ENCODE measurements at places on chromosomes 2 and 18. TPM values are rescaled to one million over a fixed set of nuclear protein-coding genes. Genes with fewer than 3 reads are reported as not detected.

EPC2 gene
- 65.3 TPM for total RNA-seq

CERS6 gene
- 18.8 TPM for total RNA-seq

STAT4 gene
- 11.5 TPM for total RNA-seq

RGPD3 gene
- total RNA-seq = 0.71 TPM

SLC16A14 gene
- total RNA-seq = 8.2 TPM

FRZB gene
- total RNA-seq = 2.0 TPM

SERPINB2 gene
- total RNA-seq = 1.3 TPM

DNA sequence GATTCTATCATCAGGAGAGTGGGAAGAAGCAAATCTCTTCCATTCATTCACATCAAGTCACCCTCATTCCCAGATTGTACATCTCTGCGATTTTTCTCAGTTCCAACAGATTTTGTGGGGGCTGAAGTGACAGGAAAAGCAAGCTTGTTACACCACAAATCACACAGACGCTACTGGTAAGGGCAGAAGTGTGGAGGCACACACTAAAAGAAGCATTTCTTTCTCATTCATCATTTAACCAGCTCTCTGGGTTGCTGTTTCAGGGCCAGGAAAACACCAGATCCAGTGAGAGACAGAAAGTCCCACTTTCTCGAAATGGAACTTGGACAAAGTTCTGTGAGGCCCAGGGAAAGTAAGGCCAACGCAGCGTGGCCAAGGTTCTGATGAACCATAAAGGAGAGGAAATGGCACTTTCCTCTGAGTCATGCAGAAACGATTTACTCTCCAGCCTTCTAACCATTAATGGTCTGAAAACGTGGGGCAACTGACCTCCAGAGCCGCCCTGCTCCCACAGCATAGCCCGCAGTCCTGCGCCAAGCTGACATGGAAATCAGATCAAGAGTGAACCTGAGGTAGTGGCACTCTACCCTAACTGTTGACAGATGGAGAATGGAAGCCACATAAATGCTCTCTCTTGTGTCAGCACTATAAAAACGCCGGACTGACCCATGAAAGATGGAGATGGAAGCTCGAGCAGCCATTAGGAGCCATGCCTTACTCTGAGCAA lies 191.0 kb downstream of the C1D start:
- H3K4me1 ChIP-seq = no peaks in the 10 kb centered on the region
- H3K36me3 ChIP-seq = no peaks in the 10 kb centered on the region
- H3K27ac ChIP-seq = no peak overlapping the region
- DNase-seq = no peak
- no peaks in the 10 kb centered on the region for H3K27me3 ChIP-seq
- no peak overlapping the region for H3K4me3 ChIP-seq

DNA sequence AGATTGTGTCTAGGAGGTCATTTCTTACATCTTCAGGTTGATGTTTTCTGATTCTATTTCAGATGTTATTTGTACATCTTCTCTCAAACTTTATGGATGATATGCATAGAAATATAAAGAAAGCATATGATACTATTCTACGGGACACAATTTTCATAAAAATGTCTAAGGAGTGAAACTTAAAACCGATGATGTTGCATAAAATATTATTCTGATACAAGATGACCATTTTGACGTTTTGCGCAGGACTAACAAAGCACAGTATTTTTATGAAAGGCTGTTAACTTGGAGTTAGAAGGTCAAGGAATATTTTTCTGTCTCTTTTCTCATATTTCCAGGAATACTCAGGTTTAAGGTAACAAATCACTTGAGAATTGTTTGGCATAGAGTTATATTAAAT lies 8.7 kb downstream of the NETO1 start:
- no peak for DNase-seq
- H3K27me3 ChIP-seq = no peaks in the 10 kb centered on the region
- no peaks in the 10 kb centered on the region for H3K36me3 ChIP-seq

GRCh38 chr2:902584-902983 lies 48.1 kb upstream of the SNTG2 start:
- H3K36me3 ChIP-seq = no peaks in the 10 kb centered on the region
- H3K27ac ChIP-seq = no peak overlapping the region
- no peaks in the 10 kb centered on the region for H3K4me1 ChIP-seq
- no peak for DNase-seq

DNA sequence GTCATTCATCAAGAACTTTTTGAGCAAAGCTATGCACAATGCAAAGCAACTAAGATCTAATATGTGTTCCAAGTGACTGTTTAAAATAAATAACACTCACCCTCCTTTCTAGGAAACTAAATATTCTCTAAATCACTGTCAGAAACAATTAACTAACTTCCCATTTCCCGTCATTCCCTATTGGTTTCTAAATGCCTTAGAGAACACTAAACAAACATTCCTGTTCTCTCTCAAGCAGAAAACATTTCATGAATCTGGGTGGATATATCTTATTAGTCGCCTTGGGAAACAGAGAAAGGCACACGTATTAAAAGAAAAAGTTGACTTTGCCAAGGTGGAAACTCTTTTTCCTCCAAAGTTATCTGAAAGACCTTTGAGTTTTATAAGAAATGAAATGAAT lies 735.2 kb downstream of the MBD2 start:
- DNase-seq = peak; percentile 4
- no peaks in the 10 kb centered on the region for H3K4me1 ChIP-seq
- no peak overlapping the region for H3K4me3 ChIP-seq
- no peaks in the 10 kb centered on the region for H3K27me3 ChIP-seq

GRCh38 chr18:35438480-35439234 lies 59.1 kb downstream of the INO80C start:
- no peaks in the 10 kb centered on the region for H3K36me3 ChIP-seq
- H3K27me3 ChIP-seq = no peaks in the 10 kb centered on the region
- H3K4me3 ChIP-seq = no peak overlapping the region
- DNase-seq = no peak
- no peak overlapping the region for H3K27ac ChIP-seq

GRCh38 chr2:185475914-185476313 lies 262.7 kb upstream of the FSIP2 start:
- H3K4me1 ChIP-seq = no peaks in the 10 kb centered on the region
- H3K36me3 ChIP-seq = no peaks in the 10 kb centered on the region
- H3K27ac ChIP-seq = no peak overlapping the region
- H3K27me3 ChIP-seq = no peaks in the 10 kb centered on the region

- H3K4me3 ChIP-seq = no peak overlapping the region
- H3K4me1 ChIP-seq = no peaks in the 10 kb centered on the region
- H3K36me3 ChIP-seq = no peaks in the 10 kb centered on the region
- no peak for DNase-seq
- no peak overlapping the region for H3K27ac ChIP-seq
Measured at GRCh38 chr18:32209685-32210445, 20.0 kb downstream of the MEP1B start.

DNA sequence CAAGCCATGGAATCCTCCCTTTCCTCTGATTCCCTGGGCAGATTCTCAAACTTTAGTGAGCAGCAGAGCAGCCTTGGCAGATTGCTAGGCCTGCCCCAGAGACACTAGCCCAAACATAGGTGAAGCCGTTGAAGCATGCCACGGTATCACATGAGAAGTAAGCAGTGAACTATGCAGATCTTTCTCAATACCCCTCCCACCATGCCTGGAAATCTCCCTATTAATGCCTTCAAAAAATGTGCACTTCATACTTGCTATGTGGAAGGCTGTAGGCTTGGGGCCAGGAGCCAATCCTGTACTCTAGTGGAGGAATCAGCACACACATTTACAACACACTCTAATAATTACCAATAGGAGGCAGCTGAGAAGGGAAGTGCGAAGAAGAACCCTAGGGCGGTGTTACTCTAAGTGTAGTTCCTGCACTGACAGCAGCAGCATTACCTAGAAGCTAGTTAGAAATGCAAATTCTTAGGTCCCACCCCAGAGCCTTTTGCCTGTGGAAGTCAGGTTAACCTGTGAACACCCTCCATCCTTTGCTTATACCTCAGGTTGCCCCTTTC lies 305.1 kb upstream of the SPRED2 start:
- DNase-seq = no peak
- H3K4me1 ChIP-seq = no peaks in the 10 kb centered on the region
- H3K27ac ChIP-seq = no peak overlapping the region
- no peaks in the 10 kb centered on the region for H3K36me3 ChIP-seq
- H3K27me3 ChIP-seq = no peaks in the 10 kb centered on the region

DNA sequence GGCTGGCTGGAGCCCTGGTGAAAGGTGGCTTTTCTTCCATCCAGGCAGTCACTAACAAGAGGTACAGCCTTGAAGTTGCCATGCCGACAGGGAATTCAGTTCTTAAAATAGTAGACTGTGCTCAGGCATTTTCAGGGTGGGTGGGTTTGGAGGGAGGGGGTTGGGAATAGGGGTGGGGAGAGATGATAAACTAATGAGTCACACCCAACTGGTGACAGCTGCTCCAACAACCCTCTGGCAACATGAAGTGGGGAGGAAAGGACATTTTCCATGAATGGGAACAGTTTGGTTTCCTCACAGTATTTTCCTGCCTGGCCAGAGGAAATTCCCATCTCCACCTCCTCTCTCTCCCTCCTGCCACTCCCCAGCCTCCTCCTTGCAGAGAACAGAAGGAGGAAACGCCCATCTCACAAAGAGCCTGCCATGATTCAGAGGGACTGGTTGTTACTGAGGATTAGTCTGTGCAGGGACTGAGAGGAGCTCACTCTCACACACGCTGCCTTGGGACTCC lies 113.0 kb upstream of the SLC1A4 start:
- H3K36me3 ChIP-seq = no peaks in the 10 kb centered on the region
- H3K4me1 ChIP-seq = no peaks in the 10 kb centered on the region
- no peak overlapping the region for H3K4me3 ChIP-seq
- H3K27me3 ChIP-seq = no peaks in the 10 kb centered on the region

DNA sequence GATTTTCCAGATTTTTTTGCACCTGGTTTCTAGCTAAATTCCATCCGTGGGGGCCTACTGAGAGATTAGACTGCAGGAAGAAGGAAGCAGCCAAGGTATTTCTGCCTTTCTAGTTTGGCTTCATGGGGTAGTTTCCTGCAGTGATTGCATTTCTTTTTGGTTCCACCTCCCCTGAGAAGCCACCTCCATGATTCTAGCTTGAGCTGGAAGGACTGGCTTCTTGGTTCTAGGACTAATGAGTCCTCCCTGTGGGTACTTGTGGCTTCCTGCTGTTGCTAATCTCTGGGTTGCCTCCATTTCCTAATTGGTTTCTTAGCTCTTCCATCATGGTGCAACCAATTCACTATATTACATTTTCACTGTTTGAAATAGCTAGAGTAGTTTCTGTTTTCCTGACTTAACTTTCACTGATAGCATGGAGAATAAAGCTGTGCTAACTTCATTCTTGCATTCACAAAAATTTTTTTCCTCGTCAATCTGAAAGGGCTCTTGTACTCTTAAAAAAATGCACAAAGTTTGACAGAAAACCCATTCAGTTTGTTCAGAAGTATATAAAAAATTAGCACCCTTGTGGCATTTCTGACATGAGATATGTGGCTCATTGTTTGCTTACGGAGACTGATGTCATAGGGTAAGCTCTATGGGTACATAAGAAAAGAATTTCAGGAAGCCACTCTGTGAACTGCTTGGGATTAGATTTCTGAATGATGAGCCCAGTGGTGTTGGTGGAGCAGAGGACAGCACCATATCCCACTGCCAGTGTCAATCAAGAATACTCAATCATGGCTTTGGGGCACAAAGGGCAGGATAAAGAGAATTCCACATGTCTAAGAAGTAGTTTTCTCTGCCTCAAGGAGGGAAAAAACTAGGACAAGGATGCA lies 242.8 kb upstream of the RBMS1 start:
- no peaks in the 10 kb centered on the region for H3K36me3 ChIP-seq
- DNase-seq = no peak
- no peaks in the 10 kb centered on the region for H3K27me3 ChIP-seq
- peaks cover 5% of the 10 kb centered on the region for H3K4me1 ChIP-seq
- H3K4me3 ChIP-seq = no peak overlapping the region

DNA sequence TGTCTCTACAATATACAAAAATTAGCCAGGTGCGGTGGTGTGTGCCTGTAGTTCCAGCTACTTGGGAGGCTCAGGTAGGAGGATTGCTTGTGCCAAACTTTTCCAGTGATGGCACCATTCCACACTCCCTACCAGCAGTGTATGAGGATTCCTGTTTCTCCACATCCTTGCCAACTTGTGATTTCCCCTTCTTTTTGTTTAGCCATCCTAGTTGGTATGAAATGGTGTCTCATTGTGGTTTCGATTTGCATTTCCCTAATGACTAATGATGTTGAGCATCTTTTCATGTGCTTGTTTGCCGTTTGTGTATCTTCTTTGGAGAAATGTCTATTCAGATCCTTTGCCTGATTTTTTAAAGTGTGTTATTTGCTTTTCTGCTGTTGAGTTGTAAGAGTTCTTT lies 41.0 kb downstream of the EPB41L5 start:
- no peak for DNase-seq
- H3K36me3 ChIP-seq = peaks cover 5% of the 10 kb centered on the region
- H3K4me1 ChIP-seq = no peaks in the 10 kb centered on the region
- H3K4me3 ChIP-seq = no peak overlapping the region
- no peaks in the 10 kb centered on the region for H3K27me3 ChIP-seq

DNA sequence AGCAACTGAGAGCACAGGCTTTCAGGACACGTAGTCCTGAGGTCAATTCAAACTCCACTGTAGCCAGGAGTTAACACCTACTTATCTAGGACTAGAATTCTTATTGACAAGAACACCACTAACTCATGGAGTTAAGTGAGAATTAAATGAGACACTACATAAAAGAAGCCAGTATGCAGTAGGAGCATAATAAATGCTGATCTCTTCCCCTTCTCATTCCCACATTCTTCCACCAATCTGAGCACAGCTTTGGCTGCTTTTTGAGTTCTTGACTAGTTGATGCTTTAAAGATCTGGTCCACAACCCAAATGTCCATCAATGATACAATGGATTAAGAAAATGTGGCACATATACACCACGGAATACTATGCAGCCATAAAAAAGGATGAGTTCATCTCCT lies 55.2 kb downstream of the TTC32 start:
- no peak for DNase-seq
- no peaks in the 10 kb centered on the region for H3K36me3 ChIP-seq
- no peaks in the 10 kb centered on the region for H3K27me3 ChIP-seq
- H3K4me1 ChIP-seq = no peaks in the 10 kb centered on the region
- H3K27ac ChIP-seq = no peak overlapping the region
- no peak overlapping the region for H3K4me3 ChIP-seq

- H3K4me1 ChIP-seq = peaks cover 4% of the 10 kb centered on the region
- DNase-seq = no peak
- no peak overlapping the region for H3K27ac ChIP-seq
- no peak overlapping the region for H3K4me3 ChIP-seq
- no peaks in the 10 kb centered on the region for H3K27me3 ChIP-seq
Measured at GRCh38 chr2:240553956-240554480, 3.8 kb downstream of the ANKMY1 start.

GRCh38 chr2:203567691-203568090 lies 32.6 kb upstream of the RAPH1 start:
- H3K27ac ChIP-seq = no peak overlapping the region
- no peaks in the 10 kb centered on the region for H3K27me3 ChIP-seq
- peaks cover 10% of the 10 kb centered on the region for H3K4me1 ChIP-seq

GRCh38 chr18:79922971-79923411 lies 28.5 kb downstream of the SLC66A2 start:
- H3K27ac ChIP-seq = no peak overlapping the region
- H3K27me3 ChIP-seq = no peaks in the 10 kb centered on the region
- H3K36me3 ChIP-seq = peaks cover 8% of the 10 kb centered on the region
- no peak overlapping the region for H3K4me3 ChIP-seq
- DNase-seq = peak; percentile 9

All from lung (tissue), 17 donors.